Stimulated activated CD4-positive, alpha-beta T cell treated with anti-CD3 and anti-CD28 coated beads, TNF-alpha, amount 100 ng/mL, for 24 hours (primary cell): ENCODE measurements at places on chromosomes 11 and 22.

DNA sequence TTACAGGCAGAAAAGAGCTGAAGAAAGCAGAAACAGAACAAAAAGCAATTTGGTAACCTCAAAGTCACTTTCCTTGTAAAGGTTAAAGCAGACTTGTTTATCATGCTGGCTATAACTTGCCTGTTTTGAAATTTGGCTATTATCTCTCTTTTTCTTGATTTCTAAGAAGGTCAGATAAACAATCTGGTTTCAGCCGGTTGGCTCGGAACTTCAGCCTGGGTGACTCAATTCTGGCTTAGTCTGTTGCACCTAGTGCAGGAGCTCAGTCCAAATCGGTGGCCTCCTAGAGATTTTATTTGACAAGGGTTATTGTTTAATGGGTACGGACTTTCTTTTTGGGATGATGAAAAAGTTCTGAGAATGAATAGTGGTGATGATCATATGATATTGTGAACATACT lies 367.1 kb upstream of the B3GAT1 start:
- no peak for DNase-seq

DNA sequence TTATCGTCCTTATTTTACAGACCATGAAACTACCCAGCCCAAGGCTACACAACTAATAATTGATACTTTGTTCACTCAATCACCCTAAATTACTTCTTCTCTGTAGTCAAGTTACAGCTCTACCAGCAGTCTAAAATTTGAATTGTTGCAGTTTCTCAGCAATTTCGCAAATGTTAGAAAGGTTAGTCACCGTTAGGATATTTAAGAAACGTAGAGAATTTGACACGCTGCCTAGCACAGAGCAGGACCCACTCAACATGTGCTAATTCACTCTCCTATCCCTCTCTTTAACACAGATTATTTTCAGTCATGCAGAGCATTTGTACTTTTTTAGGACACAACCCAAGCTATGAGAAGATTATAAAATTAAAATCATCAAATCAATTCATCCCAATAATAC lies 771.1 kb upstream of the LUZP2 start:
- no peak for DNase-seq

GRCh38 chr22:31944700-31945442 lies 536 bp downstream of the YWHAH start:
- DNase-seq: peak; percentile 8

- no peak for DNase-seq
Observed at GRCh38 chr22:30743257-30744020, 48.8 kb downstream of the OSBP2 start.

DNA sequence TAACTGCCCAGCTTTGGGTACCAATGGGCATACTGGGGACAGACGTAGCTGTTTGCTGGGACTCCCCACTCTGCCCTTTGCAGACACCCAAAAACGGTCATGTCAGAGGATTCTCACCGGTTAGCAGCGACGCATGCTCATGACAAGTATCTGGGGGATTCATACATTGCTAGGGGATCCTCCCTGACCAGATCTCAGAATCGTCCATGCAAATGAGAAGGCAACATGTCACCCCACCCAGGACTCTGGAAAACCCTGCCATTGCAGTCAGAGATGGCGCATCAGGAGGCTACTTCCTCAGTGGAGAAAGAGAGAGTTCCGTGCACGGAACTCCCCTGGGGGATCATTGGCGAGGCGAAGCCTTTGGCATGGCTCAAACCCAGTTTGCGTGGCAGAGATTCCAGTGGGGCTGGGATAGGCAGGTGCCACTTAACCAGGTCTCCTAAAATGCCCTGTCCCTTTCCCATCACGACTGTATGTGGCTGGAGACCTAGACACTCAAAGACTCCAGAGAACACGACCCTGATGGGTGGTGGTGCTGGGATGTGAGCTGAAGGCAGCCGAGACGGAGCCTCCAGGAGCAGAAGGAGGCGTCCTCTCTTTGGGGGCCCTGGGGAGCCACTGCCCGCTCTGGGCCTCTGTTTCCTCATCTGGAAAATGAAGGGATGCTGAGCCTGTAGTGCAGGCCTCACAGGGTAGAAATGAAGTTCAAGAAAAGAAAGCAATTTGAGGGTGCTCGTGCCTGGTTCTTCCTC lies 4.9 kb downstream of the RGL4 start:
- no peak for DNase-seq

GRCh38 chr11:80086496-80087055 lies 645.7 kb upstream of the TENM4 start:
- no peak for DNase-seq

- DNase-seq: no peak
Observed at GRCh38 chr11:95456714-95457491, 225.9 kb upstream of the SESN3 start.

- DNase-seq: no peak
Observed at GRCh38 chr11:127098684-127099083, 98.1 kb upstream of the KIRREL3 start.

- no peak for DNase-seq
Observed at GRCh38 chr11:88404391-88404790, 66.9 kb upstream of the CTSC start.

DNA sequence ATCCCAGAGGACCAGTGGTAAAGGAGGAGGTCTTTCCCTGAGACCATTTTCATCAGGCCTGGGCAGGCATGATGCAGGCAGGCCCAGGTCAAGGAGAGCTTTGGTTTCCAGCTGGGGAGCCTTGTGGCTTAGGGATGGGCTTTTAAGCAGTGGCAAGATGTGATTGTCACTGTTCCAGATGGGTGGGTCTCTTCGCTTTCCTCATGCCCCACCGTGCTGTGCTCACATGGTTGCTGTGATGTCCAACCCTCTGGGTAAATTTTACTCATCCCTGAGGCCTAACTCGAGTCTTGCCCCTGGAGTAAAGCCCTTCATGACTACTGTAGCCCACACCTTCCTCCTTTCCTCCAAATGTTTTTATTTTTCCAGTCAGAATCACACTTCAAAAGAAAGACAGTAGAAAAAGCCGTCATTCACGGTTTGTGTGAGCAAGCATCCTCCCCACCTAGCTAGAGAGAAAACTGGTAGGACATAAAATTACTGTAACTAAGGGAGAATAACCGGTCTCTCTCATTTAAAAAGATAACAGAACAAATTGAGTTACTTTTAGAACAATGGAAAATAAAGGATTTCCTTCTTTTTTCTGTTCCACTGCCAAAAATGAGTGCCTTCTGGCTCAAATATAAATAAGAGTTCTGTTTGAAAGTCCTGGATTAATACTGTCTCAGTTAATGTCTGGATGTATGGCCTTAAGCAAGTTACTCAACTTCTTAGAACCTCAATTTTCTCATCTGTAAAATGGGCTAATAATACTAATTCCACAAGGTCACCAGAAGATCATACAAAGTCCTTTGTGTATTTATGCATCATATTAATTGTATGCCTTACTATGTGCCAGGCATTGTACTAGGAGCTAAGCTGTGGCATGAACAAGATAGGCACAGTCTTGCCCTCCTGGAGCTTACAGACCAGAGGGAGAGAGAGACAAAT lies 84.9 kb downstream of the ME3 start:
- no peak for DNase-seq

GRCh38 chr11:19193916-19194315 lies 7.9 kb downstream of the CSRP3 start:
- no peak for DNase-seq

GRCh38 chr11:106426696-106427095 lies 349.2 kb downstream of the AASDHPPT start:
- no peak for DNase-seq

- DNase-seq: no peak
Observed at GRCh38 chr22:41540006-41540315, 4.3 kb downstream of the POLR3H start.

- no peak for DNase-seq
Observed at GRCh38 chr11:115220423-115220822, 283.8 kb downstream of the CADM1 start.

- DNase-seq: no peak
Observed at GRCh38 chr22:22094514-22094913, 111.9 kb upstream of the TOP3B start.

DNA sequence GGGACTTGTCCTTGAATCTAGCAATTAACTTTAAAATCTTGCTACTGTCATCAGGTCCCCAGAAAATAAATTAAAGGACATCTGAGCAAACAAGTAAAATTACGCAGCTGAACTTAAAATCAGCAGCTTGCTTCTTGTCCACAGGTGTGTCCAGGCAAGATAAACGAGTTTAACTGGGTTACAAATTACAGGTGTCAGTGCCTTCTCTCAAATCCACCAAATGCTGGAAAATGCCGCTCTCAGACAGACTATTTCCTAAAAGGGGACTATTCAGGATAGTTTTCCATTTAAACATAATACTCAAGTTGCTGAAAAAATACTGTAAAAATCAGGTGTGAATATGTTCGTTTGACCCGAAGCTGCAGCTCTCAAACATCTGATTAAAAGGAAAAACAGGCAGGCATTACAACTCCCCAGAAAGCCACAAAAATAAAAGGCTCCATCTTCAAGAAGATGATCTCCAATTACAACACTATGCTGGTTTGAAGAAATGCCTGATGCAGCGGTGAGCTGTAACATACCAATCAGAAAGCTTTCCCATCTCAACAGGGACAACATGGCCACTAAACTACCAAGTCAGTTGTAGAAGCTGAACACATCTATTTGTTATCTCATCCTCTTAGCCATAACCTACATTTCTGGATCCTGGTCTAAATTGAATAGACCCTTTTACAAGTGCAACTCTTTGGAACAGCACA lies 82.1 kb downstream of the CADM1 start:
- DNase-seq: no peak

- no peak for DNase-seq
Observed at GRCh38 chr22:33569559-33569958, 350.7 kb downstream of the LARGE1 start.

DNA sequence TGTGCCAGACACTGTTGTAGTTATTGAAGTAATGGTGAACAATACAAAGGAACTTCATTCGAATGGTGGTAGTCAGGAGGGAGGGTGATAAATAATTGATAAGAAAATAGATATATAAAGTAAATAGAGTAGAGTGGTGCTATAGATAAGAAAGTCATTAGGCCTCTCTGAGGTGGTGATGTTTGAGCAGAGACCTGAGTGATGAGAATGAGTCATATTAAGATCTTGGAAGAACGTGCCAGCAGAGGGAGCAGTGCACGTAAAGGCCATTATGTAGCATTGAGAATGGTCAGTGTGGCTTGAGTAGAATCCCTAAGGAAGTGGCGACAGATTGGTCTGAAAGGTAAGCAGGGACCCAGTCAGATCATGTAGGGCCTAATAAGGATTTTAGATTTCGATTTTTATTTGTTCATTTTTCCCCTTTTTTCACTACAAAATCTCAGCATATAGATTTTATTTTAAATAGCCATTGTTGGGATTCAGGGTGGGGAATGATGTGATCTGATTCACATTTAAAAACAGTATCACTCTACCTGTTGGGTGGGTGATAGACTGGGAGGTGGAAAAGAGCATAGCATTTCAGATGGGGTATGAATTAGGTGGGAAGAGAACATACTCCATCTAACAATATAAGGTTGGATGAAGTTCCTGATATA lies 44.7 kb downstream of the CCDC90B start:
- no peak for DNase-seq

DNA sequence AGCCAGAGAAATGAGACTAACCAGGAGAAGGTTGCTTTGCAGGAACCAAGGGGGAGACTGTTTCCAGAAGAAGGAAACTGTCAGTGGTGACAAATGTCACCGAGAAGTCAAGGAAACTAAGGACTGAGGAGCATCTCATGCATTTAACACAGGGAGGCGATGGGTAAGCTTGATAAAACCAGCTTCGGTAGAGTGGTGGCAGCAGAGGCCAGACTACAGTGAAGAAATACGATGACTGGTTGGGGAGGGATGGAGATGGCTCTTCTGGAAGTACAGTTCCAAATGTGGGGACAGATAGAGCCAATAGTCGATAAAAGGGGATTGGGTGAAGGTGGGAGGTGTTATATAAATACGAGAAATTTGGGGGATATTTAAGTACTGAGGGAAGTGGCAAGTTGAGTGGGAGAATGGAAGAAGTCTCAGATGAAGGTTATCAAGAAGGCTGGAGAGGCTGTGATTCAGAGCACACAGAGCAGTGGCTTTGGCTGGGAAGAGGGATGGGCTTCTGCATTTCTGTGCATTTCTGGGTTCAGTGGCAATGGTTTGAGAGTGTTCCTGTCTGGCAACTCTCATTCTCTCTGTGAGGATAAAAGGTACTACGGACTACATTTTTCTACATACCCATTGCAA lies 29.2 kb downstream of the SC5D start:
- no peak for DNase-seq

DNA sequence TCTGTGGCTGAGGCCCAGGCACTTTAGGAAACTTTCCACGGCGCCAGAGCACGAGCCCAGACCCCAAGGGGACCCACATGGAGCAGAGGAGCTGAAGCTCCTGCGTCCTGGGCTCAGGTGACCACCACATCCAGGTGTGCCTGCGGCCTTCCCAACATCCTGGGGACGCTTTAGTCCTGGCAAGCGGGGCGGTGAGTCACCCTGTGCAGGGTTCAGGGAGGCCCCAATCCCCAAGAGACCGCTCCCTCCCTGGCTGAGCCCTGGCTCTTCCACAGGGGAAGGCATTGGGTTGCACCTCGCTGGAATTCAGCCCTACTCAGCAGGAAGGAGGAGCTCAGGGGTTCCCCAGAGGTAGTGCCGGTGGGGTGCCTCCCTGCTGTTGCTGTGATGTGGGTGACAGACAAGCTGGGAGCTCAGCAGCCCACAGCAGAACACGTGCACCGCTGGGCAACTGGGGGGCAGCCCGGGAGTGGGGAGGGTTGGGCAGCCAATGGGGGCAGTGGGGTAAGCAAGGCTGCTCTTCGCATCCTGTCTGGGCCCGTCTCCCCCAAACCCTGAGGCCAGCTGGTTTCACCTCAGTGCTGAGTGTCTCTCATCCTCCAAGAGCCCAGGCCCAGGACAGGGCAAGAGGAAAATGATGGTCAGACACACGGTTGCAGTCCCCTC lies 802.8 kb downstream of the BRD1 start:
- no peak for DNase-seq

- DNase-seq: no peak
Observed at GRCh38 chr11:19979519-19979845, 180.8 kb downstream of the DBX1 start.

DNA sequence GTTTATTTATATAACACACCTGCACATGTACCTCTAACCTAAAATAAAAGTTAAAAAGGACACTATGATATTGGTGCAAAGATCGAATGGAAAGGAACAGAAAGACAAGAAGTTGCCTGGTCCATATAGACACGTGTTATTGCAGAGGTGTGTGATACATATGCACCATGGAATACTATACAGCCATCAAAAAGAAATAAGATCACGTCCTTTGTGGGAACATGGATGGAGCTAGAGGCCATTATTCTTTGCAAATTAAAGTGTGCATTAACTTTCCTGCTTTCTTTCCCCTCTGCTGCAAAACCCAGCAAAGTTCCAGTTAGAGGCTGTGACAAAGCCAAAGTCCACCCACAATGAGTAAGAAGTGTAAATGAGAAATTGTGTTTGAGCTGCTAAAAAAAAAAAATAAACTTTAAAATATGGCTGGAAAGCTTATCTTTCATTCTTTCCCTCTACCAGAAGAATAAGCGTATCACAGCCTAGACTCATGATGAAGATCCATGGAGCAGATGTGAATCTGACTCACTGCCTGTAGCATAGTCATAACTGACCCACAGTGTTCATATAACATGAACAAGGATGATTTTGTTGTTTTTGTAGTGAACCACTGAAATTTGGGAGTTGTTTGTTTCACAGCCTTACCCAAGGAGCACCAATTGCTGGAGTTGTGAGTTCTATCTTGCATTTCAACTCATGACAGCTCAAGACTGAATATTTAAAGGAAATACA lies 9.6 kb downstream of the OR52K1 start:
- DNase-seq: no peak

- DNase-seq: no peak
Observed at GRCh38 chr11:117171404-117172061, 7.0 kb upstream of the SIDT2 start.
